Stimulated activated CD4-positive, alpha-beta T cell treated with anti-CD3 and anti-CD28 coated beads, Interleukin-4, amount 100 ng/mL, for 24 hours (primary cell): ENCODE measurements at places on chromosomes 3 and 15.

- DNase-seq: no peak
These were observed 421.1 kb downstream of the PLOD2 start for GRCh38 chr3:145739926-145740325.

- DNase-seq: no peak
These were observed 218.1 kb downstream of the ADAMTSL3 start for GRCh38 chr15:83871808-83872559.

GRCh38 chr3:53293867-53294266 is 38.0 kb upstream of the TKT start:
- no peak for DNase-seq

GRCh38 chr3:72141264-72141663 is 356.3 kb upstream of the PROK2 start:
- DNase-seq: no peak

- DNase-seq: no peak
These were observed 1.5 kb upstream of the P2RY12 start for GRCh38 chr3:151386056-151386455.

DNA sequence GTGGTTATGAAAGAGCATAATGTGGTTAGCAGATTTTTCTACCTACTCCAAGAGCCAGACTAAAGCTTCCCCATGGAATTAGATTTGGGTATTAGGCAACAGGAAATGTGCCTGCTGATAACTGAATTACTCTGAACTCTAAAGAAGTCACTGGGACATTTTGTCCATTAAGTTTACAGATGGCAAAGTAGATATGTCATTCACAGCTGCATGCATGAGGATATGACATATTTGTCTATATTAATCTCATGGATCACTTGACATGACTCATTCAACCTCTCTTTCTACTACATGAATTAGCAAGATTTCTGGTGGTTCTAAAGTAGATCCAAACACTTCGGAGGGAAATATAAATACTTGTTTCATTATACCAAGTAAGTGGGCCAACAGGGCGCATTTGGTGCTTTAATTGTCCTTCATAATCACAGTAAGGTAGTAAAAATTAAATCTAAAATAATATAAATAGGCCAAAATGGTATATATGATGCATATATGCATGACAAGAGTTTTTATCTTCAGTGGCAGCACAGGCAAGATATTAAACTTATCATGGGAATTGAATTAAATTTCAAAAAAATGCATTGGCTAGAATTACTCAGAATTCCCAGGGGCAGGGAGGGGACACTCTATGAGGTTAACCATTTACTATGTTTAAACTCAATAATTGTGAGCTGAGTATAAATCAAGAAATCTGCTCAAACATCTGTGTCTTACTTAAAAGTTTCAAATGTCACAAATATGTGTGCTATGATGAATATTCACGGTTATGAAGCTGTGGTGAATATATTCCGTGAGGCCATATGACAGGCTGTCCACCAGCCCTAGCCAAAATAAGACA is 365.3 kb upstream of the KCNMB2 start:
- no peak for DNase-seq

DNA sequence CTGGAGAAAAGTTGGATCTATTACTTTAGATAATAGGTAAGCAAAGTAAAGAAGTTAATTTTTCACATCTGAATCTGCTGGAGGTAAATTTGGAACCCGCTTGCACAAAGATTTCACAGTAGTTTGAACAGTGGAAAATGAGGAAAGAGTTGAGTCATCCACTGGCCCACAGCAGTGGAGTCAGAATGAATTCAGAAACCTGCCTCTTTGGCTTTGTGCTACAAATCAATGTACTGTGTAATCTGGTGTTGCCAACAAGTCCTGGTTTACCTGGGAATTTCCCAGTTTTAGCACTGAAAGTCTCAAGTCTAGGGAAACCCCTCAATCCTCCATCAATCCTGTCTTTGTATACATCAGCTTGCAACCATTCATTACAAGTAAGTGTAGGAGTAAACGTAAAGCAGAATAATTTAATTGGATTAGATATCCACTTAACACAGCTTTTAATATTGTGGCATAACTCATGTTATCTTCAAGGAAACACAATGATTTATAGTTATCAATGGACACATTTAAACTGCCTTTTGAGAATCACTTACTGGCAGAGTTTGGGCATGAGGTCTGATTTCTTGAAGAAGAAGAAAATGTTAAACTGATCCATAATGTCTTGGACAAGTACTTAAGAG is 100.6 kb downstream of the DCLK3 start:
- DNase-seq: no peak

- no peak for DNase-seq
These were observed 18.0 kb upstream of the C2CD4B start for GRCh38 chr15:62183130-62183529.

- no peak for DNase-seq
These were observed 228.9 kb upstream of the PRICKLE2 start for GRCh38 chr3:64454179-64454578.

GRCh38 chr3:117278424-117279190 is 569.0 kb downstream of the TUSC7 start:
- DNase-seq: no peak

DNA sequence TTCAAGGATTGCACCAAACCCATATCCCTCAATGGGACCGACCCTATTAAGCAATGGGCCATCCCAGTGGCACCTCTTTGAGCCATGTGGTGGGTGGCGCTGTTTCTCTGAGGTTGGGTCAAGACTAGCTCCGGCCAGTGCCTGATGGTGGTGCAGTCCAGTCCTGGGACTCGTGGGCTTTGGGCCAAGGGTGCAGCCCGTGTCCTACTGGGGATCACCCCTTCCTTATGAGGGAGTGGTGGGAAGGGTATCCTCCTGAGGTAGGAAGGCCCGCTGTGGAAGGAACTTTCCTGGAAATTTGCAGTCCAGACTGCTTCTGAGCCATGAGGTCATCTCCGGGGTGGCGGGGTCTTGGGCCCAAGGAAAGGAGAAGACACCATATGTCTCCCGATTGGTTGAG is 231.6 kb downstream of the SNRPN start:
- DNase-seq: no peak

DNA sequence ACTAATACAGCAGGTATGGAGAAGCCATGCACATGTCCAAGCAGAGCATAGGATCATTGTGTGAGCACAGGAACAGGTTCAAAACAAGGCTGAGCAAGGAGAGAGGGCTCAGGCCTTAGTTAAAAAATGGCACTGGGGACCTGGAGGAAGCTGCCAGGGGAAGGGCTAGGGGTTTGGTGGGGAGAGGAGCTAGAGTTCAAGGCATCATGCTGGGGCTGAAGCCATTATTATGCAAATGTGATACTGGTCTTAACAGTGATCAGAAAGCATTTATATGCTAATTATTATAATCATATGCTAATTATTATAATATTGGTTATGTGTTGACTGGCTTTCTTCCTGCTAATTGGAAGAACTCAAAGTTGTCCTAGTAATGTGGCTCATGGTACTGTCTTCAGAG is 546.0 kb upstream of the CFAP20DC start:
- no peak for DNase-seq

DNA sequence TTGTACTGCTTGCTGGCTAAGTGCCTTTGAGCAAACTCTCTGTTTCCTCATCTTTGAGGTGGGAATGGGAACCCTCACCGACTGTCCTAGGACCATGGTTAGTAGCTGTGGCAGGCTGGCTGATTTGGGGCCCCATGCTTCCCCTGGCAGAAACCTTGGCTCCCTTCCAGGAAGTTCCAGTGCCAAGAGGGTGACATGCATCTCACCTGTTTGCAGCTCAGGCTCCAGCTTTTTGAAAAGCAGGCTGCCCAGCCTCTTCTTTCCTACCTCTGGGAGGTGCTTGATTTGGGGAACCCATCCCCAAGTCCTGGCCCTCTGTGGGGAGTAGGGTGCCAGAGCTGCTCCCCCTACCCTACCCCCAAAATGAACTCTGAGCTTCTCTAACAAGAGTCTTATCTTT is 50.8 kb downstream of the RAB11A start:
- DNase-seq: no peak

DNA sequence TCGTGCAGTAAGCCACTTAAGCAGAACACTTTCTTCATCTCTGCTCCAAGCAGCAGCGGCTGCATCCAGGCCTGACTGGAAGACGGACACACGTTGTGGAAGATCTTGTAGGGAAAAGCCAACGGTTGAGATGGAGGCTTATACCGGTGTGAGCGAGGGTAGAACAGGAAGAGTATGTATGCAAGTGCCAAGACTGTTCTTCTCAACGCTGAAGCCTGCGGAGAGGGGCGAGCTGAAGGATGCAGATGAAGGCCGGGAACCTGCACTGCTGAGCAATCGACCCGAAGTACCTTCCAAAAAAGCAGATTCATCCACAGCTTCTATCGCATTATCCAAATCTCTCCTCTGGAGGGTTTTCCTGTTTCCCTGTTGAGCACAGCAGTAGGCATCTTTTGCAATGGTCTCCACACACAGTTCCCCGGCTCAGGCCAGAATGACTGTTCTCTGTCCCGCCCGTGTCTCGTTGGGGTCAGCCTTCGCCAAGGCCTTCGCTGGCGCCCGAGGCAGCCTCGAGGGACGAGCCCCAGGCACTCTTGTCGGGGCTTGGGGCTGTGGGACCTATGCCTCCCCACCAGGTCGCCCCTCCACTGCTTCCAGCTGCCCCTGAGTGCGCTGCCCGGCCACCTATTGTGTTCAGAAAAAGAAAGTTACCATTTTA is 22.2 kb upstream of the DYNC1LI1 start:
- no peak for DNase-seq

GRCh38 chr3:156750874-156751245 is 75.3 kb upstream of the LEKR1 start:
- no peak for DNase-seq

GRCh38 chr15:53548236-53548635 is 211.2 kb downstream of the WDR72 start:
- no peak for DNase-seq

GRCh38 chr3:134312873-134313846 is 61.1 kb downstream of the AMOTL2 start:
- no peak for DNase-seq

GRCh38 chr3:148828136-148828690 is 602 bp downstream of the CPB1 start:
- DNase-seq: no peak

DNA sequence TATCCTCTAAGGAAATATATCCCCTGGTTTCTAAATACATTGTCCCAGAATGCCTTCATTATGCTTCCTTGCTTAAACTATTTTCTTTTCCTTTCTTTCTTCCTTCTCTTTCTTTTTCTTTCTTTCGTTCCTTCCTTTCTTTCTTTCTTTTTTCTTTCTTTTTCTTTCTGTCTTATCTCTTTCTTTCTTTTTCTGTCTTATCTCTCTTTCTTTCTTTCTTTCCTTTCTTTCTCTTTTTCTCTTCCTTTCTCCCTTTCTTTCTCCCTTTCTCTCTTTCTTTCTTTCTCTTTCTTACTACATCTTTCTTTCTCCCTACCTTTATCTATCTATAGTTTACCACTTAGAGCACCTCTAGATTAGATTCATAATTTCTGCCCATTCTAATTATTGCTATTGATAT is 552.1 kb downstream of the PYDC2 start:
- no peak for DNase-seq
